ENCODE measurements at places on chromosomes 16 and 17.

- H3K4me1 ChIP-seq: no peaks in the 10 kb centered on the region
- DNase-seq: no peak
- no peak overlapping the region for H3K27ac ChIP-seq
Observed at GRCh38 chr16:558298-559020, 1.7 kb upstream of the PRR35 start.

DNA sequence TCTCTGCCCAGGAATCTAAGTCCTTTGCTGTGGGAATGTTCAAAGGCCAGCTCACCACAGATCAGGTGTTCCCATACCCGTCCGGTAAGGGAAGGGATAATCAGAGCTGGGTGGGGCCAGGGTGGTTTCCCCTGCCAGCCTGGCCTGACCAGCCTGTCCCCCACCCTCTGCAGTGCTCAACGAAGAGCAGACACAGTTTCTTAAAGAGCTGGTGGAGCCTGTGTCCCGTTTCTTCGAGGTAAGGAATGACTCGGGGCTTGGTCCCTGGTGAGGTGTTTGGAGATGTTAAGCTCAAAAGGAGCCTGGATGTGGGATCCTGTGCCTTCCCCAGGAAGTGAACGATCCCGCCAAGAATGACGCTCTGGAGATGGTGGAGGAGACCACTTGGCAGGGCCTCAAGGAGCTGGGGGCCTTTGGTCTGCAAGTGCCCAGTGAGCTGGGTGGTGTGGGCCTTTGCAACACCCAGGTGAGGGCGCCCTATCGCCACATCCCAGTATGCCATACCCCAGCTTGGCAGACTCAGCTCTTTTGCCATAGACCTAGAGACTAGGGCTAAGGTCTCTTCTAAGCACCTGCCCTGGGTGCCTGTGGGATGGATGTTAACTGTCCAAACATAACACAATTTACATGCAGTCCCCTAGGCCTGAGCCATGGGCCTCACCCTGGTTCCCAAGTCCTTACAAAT is 997 bp downstream of the ACADVL start:
- peak; percentile 32 for DNase-seq
- peak overlapping the region; percentile 83 for H3K27ac ChIP-seq
- H3K4me3 ChIP-seq: peak overlapping the region; percentile 63
- H3K27me3 ChIP-seq: no peaks in the 10 kb centered on the region

DNA sequence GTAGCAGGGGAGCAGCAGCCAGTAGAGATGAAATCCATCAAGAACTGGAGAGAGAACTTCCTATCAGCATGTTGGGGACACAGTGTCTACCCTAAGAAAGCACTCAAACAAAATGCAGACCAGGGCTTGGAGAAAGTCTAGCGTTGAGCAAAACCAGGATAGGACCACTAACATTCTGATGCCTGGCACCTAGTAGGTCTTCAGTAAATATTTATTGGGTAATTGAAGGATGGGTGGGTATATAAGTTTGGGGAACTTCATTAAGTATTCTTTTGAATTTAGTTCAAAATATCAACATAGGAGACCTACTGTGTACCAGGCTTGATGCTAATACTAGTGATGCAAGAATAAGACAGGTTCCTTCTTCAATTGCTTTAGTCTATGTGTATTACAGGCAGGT is 30.9 kb downstream of the SLC6A2 start:
- no peaks in the 10 kb centered on the region for H3K36me3 ChIP-seq
- DNase-seq: no peak
- H3K27ac ChIP-seq: no peak overlapping the region
- no peaks in the 10 kb centered on the region for H3K27me3 ChIP-seq
- no peaks in the 10 kb centered on the region for H3K4me1 ChIP-seq
- H3K4me3 ChIP-seq: no peak overlapping the region

DNA sequence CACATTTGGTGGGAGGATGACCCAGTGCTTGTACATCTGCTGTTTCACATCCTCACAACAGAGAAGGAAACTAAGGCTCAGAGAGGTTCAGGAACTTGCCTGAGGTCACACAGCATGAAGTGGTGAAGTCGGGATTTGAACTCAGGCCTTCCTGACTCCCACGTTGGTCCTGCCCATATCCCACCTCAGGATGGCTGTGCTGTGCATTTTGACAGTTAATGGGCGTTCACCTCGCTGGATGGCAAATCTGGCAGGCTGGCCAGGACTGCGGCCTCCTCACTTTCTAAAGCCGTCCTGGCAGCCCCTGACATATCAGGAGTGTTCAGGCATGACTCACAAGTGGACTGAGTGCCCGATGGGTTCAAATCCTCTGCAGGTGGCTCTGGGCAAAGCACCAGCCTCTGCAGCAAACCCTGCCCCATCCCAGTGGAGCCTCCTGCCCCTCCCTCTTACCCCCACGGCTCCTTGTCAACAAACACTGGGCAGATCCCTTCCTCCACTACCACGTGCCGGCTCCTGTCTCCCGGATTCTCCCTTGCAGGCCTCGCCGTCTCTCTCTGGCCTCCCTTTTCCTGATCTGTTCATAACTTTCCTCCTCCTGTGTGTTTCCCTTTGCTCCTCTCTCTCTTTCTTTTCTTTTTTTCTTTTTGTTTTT is 29.2 kb downstream of the SOCS3 start:
- no peak for DNase-seq
- H3K27ac ChIP-seq: no peak overlapping the region
- no peaks in the 10 kb centered on the region for H3K27me3 ChIP-seq
- H3K36me3 ChIP-seq: no peaks in the 10 kb centered on the region

- no peak for DNase-seq
- H3K4me3 ChIP-seq: no peak overlapping the region
- H3K27ac ChIP-seq: no peak overlapping the region
- H3K27me3 ChIP-seq: no peaks in the 10 kb centered on the region
- H3K36me3 ChIP-seq: no peaks in the 10 kb centered on the region
Observed at GRCh38 chr17:80171681-80172080, 1.9 kb downstream of the CARD14 start.

DNA sequence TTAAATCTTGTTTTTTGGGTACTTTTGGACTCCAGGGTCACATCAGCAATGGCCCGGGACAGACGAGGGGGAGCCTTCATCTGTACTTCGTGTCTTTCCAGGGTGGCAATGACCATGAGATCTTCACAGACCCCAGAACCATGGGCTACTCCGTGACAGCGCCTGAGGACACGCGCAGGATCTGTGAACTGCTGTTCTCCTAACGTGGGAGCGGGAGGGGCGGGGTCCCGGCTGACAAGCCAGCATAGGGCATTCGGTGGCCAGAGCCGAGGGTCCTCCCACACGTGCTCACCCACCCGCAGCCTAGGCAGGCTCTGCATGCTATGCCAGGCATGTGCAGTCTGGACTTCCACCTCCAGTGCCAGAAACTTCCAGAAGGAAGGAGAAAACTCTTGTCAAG is 21.2 kb downstream of the CARHSP1 start:
- no peak for DNase-seq
- H3K36me3 ChIP-seq: peaks cover 18% of the 10 kb centered on the region
- no peak overlapping the region for H3K4me3 ChIP-seq
- H3K27me3 ChIP-seq: no peaks in the 10 kb centered on the region

DNA sequence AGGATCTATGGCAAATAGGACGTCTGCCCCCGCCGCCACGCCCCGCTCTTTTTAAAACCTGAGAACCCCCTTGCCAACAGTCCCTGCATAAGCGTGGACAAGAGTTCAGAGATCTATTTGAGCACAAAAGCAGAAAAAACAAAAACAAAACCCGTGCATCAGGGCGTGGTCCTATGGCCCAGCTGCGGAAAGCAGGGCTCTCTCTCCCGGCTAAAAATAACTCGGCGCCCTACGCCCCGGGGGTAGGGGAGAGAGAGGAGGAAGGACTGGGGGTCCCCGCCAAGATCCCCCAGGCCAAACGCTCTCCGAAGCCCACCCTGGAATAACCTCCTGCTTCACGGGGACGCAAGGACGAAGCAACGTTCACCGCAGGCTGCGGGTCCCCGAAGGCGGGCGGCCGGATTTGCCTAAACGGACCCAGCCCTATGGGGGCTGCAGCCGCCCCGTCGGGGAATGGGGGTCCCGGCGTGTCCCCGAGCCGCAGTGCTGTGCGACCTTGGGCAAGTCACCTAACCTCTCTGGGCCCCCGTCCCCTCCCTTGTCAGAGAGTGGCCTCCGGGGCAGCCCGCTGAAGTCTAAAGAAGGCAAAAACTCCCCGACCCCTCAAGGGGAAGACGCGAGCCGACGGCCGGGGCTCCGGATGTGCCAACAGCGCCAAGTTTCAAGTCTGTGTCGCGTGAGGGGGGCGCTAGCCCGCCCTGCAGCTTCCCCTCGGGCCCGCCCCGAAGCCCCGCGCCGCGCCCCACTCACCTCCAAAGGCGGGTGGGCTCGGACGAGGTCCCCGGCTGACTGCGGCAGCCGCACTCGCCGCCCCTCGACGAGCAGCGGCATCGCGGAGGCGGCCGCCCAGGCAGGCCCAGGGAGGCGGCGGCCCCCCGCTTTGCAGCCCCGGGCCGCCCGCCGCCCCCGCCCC is 477 bp downstream of the NTAN1 start:
- peaks cover 18% of the 10 kb centered on the region for H3K4me1 ChIP-seq
- H3K4me3 ChIP-seq: peak overlapping the region; percentile 78
- peak overlapping the region; percentile 71 for H3K27ac ChIP-seq
- no peaks in the 10 kb centered on the region for H3K27me3 ChIP-seq

DNA sequence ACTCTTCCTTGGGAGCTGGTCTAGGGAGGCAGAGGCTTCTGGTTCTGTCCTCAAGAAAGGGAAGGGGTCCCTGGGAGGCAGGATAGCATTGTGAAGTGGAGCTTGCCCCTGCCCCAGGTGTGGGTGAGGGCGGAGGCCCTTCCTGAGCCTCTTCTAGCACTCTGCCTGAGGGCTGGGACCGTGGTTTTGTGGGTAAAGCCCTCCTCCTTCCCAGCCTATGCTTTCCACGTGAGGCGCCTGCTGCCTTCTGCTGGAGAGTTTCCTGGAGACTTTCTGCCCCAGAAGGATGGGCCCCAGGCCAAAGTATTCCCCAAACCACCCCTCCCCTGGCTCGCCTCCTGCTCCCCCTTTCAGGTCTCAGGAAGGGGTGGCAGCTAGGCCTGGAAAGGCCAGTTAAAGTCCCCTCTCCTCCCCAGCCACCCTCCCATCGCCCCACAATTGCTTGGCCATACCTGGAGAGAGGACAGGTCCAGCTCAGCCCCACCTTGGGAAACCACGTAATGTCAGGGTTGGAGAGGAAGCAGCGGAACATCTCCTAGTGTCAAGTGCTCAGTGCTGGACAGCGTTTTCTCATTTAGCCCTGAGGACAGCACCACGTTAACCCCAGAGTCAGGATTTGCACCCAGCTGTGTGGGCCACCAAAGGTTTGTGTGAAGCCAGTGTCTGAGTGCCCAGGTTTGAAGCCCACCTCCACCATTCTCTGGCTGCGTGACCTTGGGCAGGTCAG is 5.6 kb downstream of the SBK1 start:
- peak overlapping the region; percentile 7 for H3K4me3 ChIP-seq
- DNase-seq: no peak
- no peaks in the 10 kb centered on the region for H3K27me3 ChIP-seq
- no peaks in the 10 kb centered on the region for H3K36me3 ChIP-seq

DNA sequence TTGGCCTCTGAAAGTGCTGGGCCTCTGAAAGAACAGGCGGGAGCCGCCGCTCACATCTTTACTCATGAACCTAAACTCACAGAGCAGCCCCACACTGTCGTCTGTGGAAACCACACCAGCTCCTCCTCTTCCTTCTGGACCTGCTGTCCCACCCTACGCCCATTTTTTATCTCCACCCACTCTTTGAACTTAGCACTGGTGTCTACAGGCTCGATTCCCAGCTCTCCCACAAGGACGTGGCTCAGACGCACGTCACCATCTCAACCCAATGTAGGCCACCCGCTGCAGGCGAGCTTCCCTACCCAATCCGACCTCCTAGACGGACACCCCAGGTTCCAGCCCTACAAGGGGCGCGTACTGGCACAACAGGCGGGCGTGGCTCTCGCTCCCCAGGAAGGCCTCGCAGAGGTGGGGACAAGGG is 62.2 kb downstream of the NXN start:
- no peaks in the 10 kb centered on the region for H3K4me1 ChIP-seq
- no peak overlapping the region for H3K4me3 ChIP-seq
- no peak overlapping the region for H3K27ac ChIP-seq
- H3K27me3 ChIP-seq: no peaks in the 10 kb centered on the region
- no peaks in the 10 kb centered on the region for H3K36me3 ChIP-seq
- DNase-seq: no peak

GRCh38 chr17:74135391-74136167 is 67.9 kb upstream of the RPL38 start:
- peaks cover 8% of the 10 kb centered on the region for H3K27me3 ChIP-seq
- no peak overlapping the region for H3K27ac ChIP-seq
- H3K4me3 ChIP-seq: no peak overlapping the region
- no peaks in the 10 kb centered on the region for H3K36me3 ChIP-seq
- no peak for DNase-seq

GRCh38 chr17:69870091-69870530 is 204.9 kb upstream of the KCNJ16 start:
- H3K27me3 ChIP-seq: no peaks in the 10 kb centered on the region
- H3K4me3 ChIP-seq: no peak overlapping the region
- H3K36me3 ChIP-seq: no peaks in the 10 kb centered on the region
- H3K4me1 ChIP-seq: no peaks in the 10 kb centered on the region
- DNase-seq: no peak

- no peaks in the 10 kb centered on the region for H3K36me3 ChIP-seq
- no peaks in the 10 kb centered on the region for H3K4me1 ChIP-seq
- H3K4me3 ChIP-seq: no peak overlapping the region
- no peak for DNase-seq
Observed at GRCh38 chr17:21134559-21134958, 7.8 kb downstream of the DHRS7B start.

GRCh38 chr17:50211249-50212120 is 10.1 kb upstream of the COL1A1 start:
- no peak overlapping the region for H3K4me3 ChIP-seq
- no peak for DNase-seq
- no peak overlapping the region for H3K27ac ChIP-seq
- H3K4me1 ChIP-seq: no peaks in the 10 kb centered on the region

GRCh38 chr17:76805319-76805718 is 62.9 kb upstream of the MGAT5B start:
- H3K27me3 ChIP-seq: no peaks in the 10 kb centered on the region
- DNase-seq: no peak
- H3K4me3 ChIP-seq: no peak overlapping the region
- no peaks in the 10 kb centered on the region for H3K36me3 ChIP-seq
- no peaks in the 10 kb centered on the region for H3K4me1 ChIP-seq
- no peak overlapping the region for H3K27ac ChIP-seq

- DNase-seq: no peak
- H3K27me3 ChIP-seq: no peaks in the 10 kb centered on the region
- H3K36me3 ChIP-seq: no peaks in the 10 kb centered on the region
- no peak overlapping the region for H3K4me3 ChIP-seq
Observed at GRCh38 chr16:35690413-35690812, 2231.0 kb downstream of the TP53TG3F start.

GRCh38 chr17:14427900-14428647 is 127.2 kb downstream of the HS3ST3B1 start:
- peak; percentile 18 for DNase-seq
- peaks cover 43% of the 10 kb centered on the region for H3K4me1 ChIP-seq
- no peaks in the 10 kb centered on the region for H3K36me3 ChIP-seq
- H3K27ac ChIP-seq: peak overlapping the region; percentile 77

- no peak overlapping the region for H3K4me3 ChIP-seq
- no peaks in the 10 kb centered on the region for H3K4me1 ChIP-seq
- H3K27me3 ChIP-seq: no peaks in the 10 kb centered on the region
- H3K36me3 ChIP-seq: peaks cover 96% of the 10 kb centered on the region
- H3K27ac ChIP-seq: no peak overlapping the region
- DNase-seq: peak; percentile 46
Observed at GRCh38 chr17:4074831-4075495, 67.9 kb downstream of the ZZEF1 start.
